ENCODE measurements at places on chromosomes 3 and 15.

DNA sequence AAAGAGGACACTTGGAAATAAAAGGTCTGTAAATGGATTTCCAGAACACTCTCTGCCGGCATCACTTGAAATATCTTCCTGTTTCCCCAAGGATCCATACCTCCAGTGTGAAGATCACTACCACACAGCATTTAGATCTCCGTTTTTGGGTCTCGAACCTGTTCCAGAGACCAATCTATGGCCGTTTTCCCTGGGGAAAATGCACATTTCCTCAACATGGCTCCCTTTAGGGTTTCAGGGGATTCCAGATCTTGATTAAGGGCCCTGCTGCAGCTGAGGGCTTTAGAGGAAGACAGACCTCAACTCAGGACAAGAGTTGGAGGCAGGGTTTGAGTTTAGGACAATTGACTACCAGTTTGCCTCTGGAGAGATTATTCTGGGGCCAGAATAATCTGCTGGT is 2.1 kb downstream of the CTSH start:
- no peak for DNase-seq

DNA sequence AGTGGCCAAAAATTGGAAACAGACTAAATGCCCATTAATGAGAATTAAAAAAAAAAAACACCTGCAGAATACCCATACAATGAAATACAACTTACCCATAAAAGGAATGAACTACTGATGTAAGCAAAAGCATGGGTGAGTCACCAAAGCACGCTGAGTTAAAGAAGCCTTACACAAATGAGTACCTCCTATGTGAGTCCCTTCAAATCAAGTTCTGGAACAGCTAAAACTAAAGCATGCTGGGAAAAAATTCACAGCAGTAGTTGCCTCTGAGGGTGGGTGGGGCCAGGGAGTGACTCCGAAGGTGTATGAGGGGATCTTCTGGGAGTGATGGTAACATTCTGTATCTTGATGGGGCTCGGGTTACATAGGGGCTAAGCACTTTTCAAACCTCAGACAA is 11.4 kb downstream of the MYO5C start:
- DNase-seq, result no peak

DNA sequence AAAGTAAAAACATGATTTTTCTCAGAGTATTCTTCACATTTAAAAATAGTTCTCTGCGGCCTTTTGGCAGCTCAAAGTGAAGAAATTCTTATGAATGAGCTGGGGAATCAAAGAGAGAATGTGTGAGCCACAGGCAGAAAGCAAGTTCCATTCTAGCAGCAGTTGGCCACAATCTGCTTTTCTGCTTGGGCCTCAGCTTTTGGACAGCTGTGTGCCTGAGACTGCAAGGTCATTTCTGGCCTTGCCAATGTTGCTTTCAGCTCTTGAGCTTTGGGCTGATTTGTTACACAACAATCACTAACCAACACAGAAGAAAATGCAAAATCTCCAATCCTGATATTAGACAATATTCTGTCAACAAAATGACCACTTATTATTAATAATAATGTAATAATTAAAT is 14.4 kb upstream of the TM4SF4 start:
- no peak for DNase-seq

- no peak for DNase-seq
These were observed 500.8 kb downstream of the CNTN4 start for GRCh38 chr3:2599471-2599870.

GRCh38 chr15:56832125-56832524 is 86.3 kb upstream of the TCF12 start:
- no peak for DNase-seq

GRCh38 chr15:23734862-23735261 is 47.8 kb upstream of the NDN start:
- no peak for DNase-seq

- no peak for DNase-seq
These were observed 145.3 kb upstream of the LIPC start for GRCh38 chr15:58286523-58286922.

All from activated CD4-positive, alpha-beta T cell treated with anti-CD3 and anti-CD28 coated beads, Interleukin-2, amount 10 ng/mL, durations not matched to agents 7 days and 5 days (primary cell).